Hepatocyte (in vitro differentiated cells): ENCODE measurements at places on chromosomes 2 and 18. TPM values are rescaled to one million over a fixed set of nuclear protein-coding genes. Genes with fewer than 3 reads are reported as not detected.
A peak's percentile ranks its signal among the peaks of the same experiment; 100 is the strongest.

Gene PLEKHM3
- 11.1 and 14.3 TPM in 2 replicates for total RNA-seq

Gene MXD1
- total RNA-seq, result 25.8 and 29.7 TPM in 2 replicates

Gene C2orf80
- total RNA-seq, result not detected in 2 replicates

- no peak for DNase-seq
- no peak overlapping the region for H3K4me3 ChIP-seq
- H3K27ac ChIP-seq, result peak overlapping the region; percentile 94
- no peaks in the 10 kb centered on the region for H3K27me3 ChIP-seq
These were observed 7.2 kb downstream of the RND3 start for GRCh38 chr2:150480241-150480640.

DNA sequence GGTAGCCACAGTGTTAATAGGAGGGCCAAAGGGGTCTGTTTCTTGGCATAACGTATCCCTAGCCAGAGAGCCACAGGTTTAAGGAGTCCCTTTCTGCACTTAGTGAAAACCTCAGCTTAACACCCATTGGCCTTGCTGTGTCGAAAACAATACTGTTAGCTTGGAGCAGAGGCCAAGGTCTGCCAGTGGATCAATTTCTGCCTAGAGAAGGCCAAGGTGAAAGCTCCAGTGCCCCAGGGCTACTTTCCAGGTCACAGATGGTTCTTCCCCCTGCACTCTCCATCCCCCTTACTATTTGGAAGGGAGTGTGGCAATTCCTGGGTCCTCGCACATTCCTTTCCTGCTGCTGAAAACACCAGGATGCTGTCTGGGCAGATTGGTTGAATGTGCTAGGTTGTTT is 74.8 kb upstream of the TNP1 start:
- H3K27me3 ChIP-seq, result no peaks in the 10 kb centered on the region
- no peak for DNase-seq
- H3K36me3 ChIP-seq, result no peaks in the 10 kb centered on the region
- peaks cover 11% of the 10 kb centered on the region for H3K4me1 ChIP-seq

DNA sequence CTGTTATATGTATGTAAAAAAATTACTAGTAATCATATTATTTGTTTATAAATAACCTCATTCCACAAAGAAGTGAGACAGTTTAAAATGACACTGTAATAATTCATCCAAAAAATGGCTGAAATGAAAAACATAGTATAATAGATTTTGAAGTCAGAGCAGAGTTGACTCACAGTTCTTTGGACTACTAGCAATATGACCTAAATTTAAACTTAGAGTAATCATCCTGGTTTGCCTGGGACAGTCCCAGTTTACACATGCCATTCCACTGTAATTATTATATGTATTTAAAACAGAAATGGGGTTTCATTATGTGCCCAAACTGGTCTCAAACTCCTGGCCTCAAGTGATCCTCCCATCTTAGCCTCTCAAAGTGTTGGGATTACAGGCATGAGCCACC is 48.3 kb downstream of the CCDC88A start:
- H3K27me3 ChIP-seq, result no peaks in the 10 kb centered on the region
- no peaks in the 10 kb centered on the region for H3K36me3 ChIP-seq
- H3K4me1 ChIP-seq, result no peaks in the 10 kb centered on the region
- no peak overlapping the region for H3K4me3 ChIP-seq
- no peak for DNase-seq

- H3K36me3 ChIP-seq, result no peaks in the 10 kb centered on the region
- no peak for DNase-seq
- no peaks in the 10 kb centered on the region for H3K4me1 ChIP-seq
- H3K4me3 ChIP-seq, result no peak overlapping the region
- H3K27ac ChIP-seq, result no peak overlapping the region
These were observed 18.6 kb upstream of the MARCO start for GRCh38 chr2:118923371-118923770.

DNA sequence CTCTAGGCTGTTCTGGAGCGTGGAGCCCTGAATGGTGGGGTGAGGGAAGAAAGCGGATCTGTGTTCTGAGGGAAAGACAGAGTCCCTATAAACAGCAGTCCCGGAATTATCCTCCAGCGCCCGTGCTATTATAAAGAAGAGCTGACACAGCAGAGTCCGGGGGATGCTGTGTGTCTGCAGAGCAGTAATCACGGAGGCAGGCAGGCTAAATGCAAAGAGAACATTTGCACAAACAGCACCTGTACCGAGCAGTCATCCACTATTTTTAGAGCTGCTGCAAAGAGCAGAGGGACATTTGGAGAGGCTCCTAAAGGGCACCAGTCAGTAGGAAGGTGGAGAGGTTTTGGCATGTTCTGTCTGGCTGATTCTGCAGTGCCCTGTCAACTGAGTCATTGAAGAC is 293.8 kb upstream of the SLC14A2 start:
- no peak for DNase-seq
- H3K27me3 ChIP-seq, result no peaks in the 10 kb centered on the region
- peak overlapping the region; percentile 60 for H3K27ac ChIP-seq
- H3K36me3 ChIP-seq, result no peaks in the 10 kb centered on the region
- H3K4me3 ChIP-seq, result no peak overlapping the region
- peaks cover 12% of the 10 kb centered on the region for H3K4me1 ChIP-seq

DNA sequence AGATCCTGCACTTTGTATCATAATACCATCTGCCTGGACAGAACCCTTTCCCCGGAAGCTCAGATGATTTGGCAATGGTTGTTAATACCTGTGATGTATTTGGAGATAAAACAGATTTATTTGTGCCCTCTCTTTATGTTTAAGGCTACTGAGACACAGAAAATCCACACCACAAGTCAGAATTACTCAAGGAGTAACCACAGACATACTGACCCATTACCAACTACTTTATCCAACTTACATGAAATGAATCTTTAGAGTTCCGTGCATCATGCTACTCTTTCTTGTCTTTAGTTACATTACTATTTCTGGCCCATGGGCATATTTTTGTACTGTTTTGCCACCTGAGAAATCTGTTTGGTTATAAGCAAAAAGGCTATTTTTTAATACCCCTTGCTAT is 384.0 kb downstream of the STK39 start:
- DNase-seq, result no peak
- no peaks in the 10 kb centered on the region for H3K4me1 ChIP-seq
- H3K36me3 ChIP-seq, result no peaks in the 10 kb centered on the region

- no peaks in the 10 kb centered on the region for H3K4me1 ChIP-seq
- H3K27ac ChIP-seq, result no peak overlapping the region
- DNase-seq, result no peak
- no peak overlapping the region for H3K4me3 ChIP-seq
These were observed 123.2 kb upstream of the IL1R2 start for GRCh38 chr2:101868525-101868924.

GRCh38 chr2:190162851-190163250 is 100.3 kb upstream of the MSTN start:
- H3K4me1 ChIP-seq, result no peaks in the 10 kb centered on the region
- H3K36me3 ChIP-seq, result no peaks in the 10 kb centered on the region
- DNase-seq, result no peak
- no peak overlapping the region for H3K4me3 ChIP-seq

DNA sequence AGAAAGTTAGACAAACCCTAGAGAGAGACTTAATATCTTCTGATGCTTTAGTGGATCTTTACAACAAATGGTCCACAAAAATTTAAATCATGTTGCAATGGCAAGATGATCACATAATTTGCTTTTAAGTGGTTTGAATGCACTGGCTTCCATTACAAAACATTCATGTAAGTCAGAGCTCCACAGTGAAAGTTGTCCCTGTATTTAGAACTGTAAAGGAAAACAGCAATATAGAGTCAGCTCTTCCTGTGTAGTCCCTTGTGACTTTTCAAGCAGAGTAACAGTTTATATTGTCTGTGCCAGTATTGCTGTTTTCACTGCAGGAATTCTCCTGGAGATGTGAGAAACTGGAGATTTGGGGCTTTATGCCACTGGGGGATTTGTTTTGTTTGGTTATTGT is 77.7 kb downstream of the MEIS1 start:
- no peak for DNase-seq
- peaks cover 28% of the 10 kb centered on the region for H3K4me1 ChIP-seq
- no peaks in the 10 kb centered on the region for H3K27me3 ChIP-seq
- H3K36me3 ChIP-seq, result no peaks in the 10 kb centered on the region
- no peak overlapping the region for H3K4me3 ChIP-seq
- no peak overlapping the region for H3K27ac ChIP-seq

DNA sequence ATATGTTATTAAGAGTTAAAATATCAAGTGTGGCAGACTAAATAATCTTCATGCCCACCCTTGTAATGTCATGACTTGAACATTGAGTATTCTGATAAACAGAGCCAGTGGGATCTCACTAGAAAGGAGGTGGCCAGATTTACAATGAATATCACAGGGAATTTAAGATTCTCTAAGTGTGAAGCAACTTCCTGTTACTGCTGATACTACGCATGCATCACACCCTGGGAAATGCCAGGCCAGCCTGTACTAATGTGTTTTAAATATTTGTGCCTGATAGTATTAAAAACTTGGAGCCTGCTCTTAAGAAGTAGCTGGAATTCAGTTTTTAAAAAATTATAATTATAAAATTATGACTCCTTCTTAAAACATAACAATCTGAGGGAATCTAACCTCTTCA is 148.3 kb downstream of the LAMA3 start:
- H3K36me3 ChIP-seq, result no peaks in the 10 kb centered on the region
- H3K4me1 ChIP-seq, result no peaks in the 10 kb centered on the region
- no peaks in the 10 kb centered on the region for H3K27me3 ChIP-seq
- H3K4me3 ChIP-seq, result no peak overlapping the region
- no peak for DNase-seq
